Pulmonary artery endothelial cell (primary cell): ENCODE measurements at places on chromosomes 12 and 14. TPM values are rescaled to one million over a fixed set of nuclear protein-coding genes. Genes with fewer than 3 reads are reported as not detected.

The NXPH4 gene
- total RNA-seq: 0.13 and 0.28 TPM in 2 replicates

The KRT1 gene
- total RNA-seq: not detected in 2 replicates

The IL22 gene
- total RNA-seq: not detected in 2 replicates

The FOXG1 gene
- 0.04 and 0.26 TPM in 2 replicates for total RNA-seq

The DPPA3 gene
- total RNA-seq: not detected in 2 replicates

The RNU6-7 gene
- not detected in 2 replicates for total RNA-seq

The VWF gene
- total RNA-seq: 535 and 577 TPM in 2 replicates

The PLA2G1B gene
- total RNA-seq: not detected in 2 replicates

The PRICKLE1 gene
- total RNA-seq: 36.5 and 36.7 TPM in 2 replicates

The CCDC177 gene
- not detected in 2 replicates for total RNA-seq

The POTEG gene
- total RNA-seq: not detected in 2 replicates

The PRPH gene
- total RNA-seq: 0.26 and 0.53 TPM in 2 replicates

The BEGAIN gene
- 0.11 and 0.13 TPM in 2 replicates for total RNA-seq

The GRIP1 gene
- 0.14 TPM in 1 of 2 replicates, not detected in the other for total RNA-seq

The CISTR gene
- not detected in 2 replicates for total RNA-seq

The PTGER2 gene
- not detected in 2 replicates for total RNA-seq

The TBX3 gene
- total RNA-seq: 0.20 and 0.81 TPM in 2 replicates

The DTX1 gene
- not detected in 2 replicates for total RNA-seq

The KRT78 gene
- not detected in 2 replicates for total RNA-seq

The ANO4 gene
- total RNA-seq: 0.11 and 0.13 TPM in 2 replicates

The AP5M1 gene
- total RNA-seq: 25.1 and 37.2 TPM in 2 replicates

The CLIP1 gene
- total RNA-seq: 47.4 and 59.2 TPM in 2 replicates

The OSBPL8 gene
- 33.8 and 39.2 TPM in 2 replicates for total RNA-seq

The DLK1 gene
- not detected in 2 replicates for total RNA-seq

The SIX4 gene
- 3.2 and 5.0 TPM in 2 replicates for total RNA-seq

The OASL gene
- 0.40 and 0.46 TPM in 2 replicates for total RNA-seq

The NUDT14 gene
- 26.9 and 44.8 TPM in 2 replicates for total RNA-seq

The GPD1 gene
- not detected in 2 replicates for total RNA-seq

The CBLN3 gene
- total RNA-seq: 0.86 and 1.8 TPM in 2 replicates

The RFLNA gene
- total RNA-seq: 23.9 and 70.8 TPM in 2 replicates

The KRT80 gene
- 2.0 and 4.9 TPM in 2 replicates for total RNA-seq

The RERGL gene
- not detected in 2 replicates for total RNA-seq
